ENCODE measurements at places on chromosomes 4 and X.

DNA sequence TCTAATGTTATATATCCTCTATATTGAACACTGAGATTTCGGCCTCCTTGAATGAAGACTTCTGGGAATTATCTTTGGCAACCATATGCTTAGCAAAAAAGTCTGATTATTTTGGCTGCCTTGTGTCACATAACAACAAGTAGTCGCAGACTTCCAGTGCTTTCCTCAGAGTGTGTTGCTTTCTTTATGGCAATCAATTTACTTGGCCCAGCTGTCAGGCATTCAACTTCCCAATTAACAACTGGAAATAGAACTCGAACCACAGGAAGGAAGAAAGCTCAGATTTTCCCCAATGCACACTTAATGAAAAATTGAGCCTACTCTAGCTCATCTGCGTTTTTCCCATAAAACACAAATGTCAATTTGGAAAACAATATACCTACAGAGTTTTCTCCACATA is 71.6 kb downstream of the ZNF827 start:
- no peak for DNase-seq

GRCh38 chr4:40856277-40856839 is 106.6 kb downstream of the NSUN7 start:
- DNase-seq: no peak

- no peak for DNase-seq
Observed at GRCh38 chr4:114281164-114281960, 301.9 kb upstream of the ARSJ start.

GRCh38 chr4:77183777-77184420 is 26.9 kb downstream of the CCNG2 start:
- no peak for DNase-seq

DNA sequence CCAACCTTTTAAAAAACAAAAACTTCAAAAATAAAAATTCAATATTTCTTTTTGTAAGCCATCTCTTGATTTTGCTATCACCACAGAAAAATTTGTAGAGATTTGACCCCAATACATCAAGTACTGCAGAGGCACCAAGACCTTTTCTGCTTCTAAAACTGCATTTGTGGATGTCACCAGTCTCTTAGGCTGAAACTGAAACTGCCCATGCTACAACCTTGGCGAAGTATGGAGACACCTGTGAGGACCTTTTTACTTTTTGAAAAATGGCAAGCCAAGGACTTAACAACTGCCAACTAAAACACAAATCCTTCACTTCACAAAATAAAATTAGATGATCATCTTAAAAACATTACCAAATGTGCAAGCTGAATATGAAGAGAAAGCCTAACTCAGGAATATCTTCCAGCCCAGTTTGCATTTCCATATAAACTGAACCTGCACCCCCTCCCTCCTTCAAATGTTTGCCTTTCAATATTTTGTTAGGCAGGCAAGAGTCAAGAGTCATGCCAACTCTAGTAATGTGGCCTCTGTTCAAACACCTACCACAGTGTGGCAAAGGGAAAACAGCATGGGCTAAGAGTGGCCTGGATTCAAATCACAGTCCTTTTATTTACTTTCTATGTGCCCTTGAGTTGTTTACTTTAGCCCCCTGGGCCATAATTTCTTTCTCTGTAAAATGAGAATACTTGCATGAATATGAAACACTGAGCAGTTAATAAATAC is 389.4 kb downstream of the OPHN1 start:
- no peak for DNase-seq
